ENCODE measurements at places on chromosomes 6 and 20.

DNA sequence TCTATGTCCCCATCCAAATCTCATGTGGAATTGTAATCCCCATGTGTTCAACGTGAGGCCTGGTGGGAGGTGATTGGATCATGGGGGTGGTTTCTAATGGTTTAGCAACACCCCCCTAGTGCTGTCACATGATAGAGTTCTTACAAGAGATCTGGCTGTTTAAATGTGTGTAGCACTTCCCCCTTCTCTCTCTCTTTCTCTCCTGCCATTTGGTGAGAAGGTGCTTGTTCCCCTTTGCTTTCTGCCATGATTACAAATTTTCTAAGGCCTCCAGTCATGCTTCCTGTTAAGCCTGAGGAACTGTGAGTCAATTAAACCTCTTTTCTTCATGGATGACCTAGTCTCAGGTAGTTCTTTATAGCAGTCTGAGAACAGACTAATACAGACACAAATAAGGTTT is 165.4 kb downstream of the OGFRL1 start:
- DNase-seq, result no peak

DNA sequence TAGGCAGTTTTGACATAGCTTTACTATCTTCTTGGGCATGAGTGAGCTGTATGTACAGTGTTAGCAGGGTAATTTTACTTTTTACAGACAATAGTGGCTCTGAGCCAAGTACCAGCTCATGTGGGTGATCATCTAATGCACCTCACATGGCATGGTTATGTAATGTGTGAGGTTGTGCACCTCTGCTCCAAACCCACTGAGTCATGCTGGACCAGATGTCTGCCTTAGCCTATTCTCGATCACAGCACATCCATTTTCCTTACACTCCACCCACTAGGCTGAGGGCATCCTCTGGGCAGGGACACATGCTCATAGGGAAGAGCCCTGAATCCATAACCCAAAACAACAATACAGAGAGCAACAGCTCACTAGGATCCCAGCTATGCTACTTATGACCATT is 71.6 kb upstream of the FBXL4 start:
- no peak for DNase-seq

DNA sequence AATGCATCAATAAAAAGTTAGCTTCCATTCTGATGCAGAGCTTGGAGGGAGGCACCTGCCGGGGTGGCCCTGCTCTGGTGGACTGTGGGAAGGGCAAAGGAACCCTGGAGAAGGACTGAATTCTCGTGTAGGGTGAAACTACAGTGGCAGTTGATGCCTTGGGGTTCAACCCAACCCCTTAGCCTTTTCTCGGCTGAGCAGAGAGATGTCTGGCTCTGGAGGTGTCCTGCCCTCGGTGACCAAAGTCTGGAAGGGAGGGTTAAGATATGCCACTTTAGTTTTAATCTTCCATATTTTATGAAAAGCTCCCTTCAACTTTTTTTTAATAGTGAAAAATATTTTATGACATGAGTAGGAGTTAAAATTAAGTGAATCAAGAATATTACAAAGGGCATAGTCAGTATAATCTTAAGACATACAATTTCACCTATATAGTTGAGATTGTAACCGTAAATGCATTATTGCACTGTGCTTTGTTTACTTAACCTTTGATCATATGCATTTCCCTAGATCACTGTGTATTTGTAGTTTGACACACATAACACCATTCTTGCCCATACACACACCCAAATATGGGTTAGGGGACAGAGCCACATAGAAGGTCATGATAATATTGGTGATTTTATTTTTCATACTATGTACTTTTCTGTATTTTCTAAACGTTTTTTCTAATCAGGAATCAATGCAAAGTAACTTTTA is 179.6 kb downstream of the MCHR2 start:
- no peak for DNase-seq

GRCh38 chr20:36525620-36526365 is 15.5 kb upstream of the MYL9 start:
- no peak for DNase-seq

DNA sequence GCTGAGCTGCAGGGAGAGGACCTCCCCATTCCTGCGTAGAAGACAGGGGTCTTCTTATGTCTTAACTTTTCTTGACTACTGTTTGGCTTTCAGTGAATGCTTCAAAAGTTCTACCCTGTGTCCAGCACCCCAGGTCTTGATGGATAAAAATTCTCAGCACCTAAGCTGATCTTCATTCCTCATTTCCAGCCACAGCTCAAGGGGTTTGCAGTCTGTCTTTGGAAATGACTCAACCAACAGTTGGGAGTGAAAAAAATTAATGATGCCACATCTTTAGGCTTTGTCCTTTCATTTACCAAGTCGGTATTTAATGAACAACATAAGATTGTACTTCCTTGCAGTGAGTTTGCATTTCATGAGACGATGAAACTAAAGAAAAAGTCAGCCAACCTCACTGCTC is 40.3 kb downstream of the PRDM1 start:
- DNase-seq, result no peak

DNA sequence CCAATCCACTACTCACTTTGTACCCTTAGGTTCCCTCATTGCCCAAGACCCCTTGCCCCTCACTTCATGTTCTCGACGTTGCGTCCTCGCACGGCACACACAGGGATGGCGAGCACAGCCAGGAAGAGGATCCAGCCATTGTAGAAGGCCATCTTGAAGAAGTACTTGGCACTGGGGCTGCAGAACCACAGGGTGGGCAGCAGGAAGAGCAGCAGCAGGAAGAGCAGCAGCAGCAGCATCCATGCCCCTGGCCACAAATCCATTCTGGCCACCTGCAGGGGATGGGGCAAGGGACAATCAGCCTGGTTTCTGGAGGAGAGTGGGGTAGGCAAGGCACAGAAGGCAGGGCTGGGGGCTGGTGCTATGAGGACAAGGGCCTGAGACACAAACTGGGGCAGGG is 4.7 kb downstream of the AGPAT1 start:
- no peak for DNase-seq

DNA sequence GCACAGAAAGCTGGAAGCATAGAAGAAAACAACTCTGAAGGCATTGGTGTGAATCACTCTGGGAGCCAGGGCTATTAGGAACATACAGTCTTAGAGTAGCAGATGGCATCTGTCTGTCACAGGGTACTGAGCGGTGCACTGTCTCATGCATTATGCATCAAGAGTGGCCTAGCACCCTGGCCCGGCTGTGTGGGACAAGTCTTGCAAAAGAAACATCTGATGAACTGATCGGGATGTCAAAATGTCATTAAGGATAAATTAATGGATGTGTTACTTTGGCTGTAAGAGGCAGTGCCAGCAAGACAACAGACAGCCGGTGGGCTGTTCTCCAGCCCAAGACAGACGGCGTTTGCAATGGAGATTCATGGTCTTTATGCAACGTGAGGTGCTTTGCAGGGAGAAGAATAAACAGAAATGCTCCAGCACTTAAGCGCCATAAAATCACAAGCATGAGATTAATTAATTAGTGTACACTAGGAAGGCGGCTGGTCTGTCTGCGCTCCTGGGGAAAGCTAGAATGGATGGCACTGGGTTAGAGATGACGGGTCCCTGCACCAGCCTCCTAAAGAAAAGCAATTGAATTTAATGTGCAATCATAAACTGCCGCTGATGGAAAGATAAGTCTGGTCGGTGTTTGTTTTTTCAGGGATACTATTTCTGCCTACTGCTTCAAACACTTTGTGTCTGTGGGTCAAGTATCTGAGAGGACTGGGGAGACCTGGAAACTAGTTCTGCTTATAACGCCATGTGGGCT is 600.6 kb upstream of the CHD6 start:
- peak; percentile 82 for DNase-seq

DNA sequence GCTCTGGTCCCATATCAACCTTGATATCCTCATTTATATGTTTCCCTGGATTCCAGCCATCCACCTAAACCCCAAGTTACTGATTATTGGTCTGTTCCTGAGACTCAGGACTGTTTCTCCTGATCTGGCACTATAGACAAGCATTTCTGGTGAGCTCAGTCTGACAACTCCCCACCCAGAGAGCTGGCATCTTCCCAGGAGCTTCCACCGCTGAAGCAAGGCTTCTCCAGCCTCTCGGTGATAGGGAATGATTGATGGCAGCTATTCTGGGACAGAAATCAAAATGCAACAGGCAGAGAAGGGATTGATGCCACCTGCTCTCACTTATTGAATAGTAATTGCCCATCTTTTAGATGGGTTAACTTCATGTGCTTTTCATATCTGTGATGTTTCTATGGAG is 169.7 kb upstream of the GGTLC1 start:
- DNase-seq, result no peak

- DNase-seq, result no peak
Measured at GRCh38 chr6:34973547-34974248, 84.6 kb downstream of the ANKS1A start.

DNA sequence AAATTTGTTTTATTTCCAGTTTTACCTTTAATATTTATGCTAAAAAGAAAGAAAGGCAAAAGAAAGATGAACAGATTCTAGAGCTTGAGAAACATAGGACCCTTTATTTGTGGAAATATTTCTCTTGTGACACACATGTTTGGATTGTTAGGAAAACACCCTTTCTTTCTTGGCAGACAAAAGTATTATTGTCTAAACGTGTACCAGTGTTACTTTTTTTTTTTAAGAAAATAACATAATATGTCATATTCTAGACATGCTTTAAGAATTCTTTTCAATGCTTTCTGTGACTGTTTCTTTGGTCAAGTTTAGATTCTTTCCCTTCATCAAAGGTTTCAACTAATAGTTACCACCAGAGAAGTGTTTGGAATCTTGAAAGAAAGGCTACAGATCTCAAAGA is 183.4 kb upstream of the CNR1 start:
- no peak for DNase-seq

GRCh38 chr6:157173776-157174175 is 149.5 kb downstream of the TMEM242 start:
- DNase-seq, result no peak

GRCh38 chr20:665276-665675 is 10.3 kb downstream of the SCRT2 start:
- no peak for DNase-seq

- DNase-seq, result no peak
Measured at GRCh38 chr20:4815628-4816027, 93.9 kb downstream of the PRND start.

DNA sequence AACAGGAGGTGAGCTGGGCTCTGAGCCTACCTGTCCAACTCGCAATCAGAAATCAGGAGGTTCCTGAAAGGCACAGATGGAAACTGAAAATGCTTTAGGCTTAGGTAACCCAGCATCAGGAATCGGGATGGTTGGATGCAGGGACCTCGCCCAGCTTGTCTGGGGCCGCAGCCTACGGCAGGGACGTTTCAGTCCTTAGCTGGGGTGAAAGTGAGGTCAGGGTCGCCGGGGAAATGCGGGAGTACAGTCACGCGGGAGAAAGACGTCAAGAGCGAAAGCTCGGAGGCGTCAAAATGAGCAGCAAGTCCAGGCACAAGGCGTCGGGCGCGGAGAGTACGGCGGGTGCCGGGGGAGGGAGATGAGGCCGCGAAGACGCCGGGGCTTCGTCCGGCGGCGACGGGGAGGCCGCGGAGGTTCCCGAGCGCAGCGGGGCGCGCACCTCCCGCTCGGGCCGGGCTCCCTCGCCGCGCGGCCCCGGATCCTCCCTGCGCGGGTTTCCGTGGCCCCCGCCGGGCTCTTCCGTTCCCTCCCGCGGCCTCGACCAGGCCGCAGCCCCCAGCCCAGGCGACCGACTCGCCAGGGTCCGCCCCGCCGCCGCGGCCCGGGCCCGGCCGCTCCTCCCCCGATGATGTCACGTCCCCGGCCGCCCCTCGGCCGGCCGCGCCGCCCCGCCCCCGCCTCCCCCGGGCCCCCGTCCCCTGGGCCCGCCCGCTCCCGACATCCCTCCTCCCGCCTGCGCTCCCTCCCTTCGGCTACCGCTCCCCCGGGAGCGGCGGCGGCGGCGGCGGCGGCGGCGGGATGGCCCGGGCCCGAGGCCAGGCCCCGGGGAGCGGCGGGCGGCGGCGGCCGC is at the start of gene EBF4:
Gene EBF4, plus strand, starts transcription at position 745 of the 850 bp plus-strand sequence. CDS start 866 bp downstream, outside the sequence.
- no peak for DNase-seq

GRCh38 chr6:113809826-113810225 is 47.3 kb upstream of the MARCKS start:
- DNase-seq, result no peak

Data from NCI-H526 (cell line).